ENCODE measurements at places on chromosomes 3 and 15.

- DNase-seq, result no peak
Measured at GRCh38 chr3:72960812-72961518, 35.6 kb upstream of the PPP4R2 start.

DNA sequence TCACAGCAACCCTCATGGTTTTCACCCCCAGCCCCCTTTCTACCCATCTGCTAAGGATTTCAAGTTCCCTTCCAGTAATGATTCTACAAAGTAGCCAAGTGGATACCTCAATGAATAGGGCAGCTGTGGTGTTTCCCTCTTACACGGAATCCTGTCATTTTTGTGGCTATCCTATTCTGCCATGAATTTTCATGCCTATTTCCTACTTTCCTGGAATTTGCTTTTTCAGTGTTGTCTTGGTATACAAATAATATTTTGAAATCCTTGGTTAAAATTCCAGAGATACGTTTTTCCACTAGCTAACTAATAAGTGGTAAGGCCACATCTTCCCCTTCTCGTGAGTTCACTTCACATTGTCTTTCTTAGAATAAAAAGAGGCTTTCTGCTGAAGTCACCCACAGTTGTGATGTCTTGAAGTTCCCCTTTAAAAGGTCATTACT lies 7.5 kb downstream of the ADPRH start:
- no peak for DNase-seq

- no peak for DNase-seq
Measured at GRCh38 chr3:61847784-61848462, 286.6 kb downstream of the PTPRG start.

GRCh38 chr3:102084006-102084405 lies 234.7 kb downstream of the NFKBIZ start:
- no peak for DNase-seq

- DNase-seq, result no peak
Measured at GRCh38 chr15:95712785-95713184, 617.7 kb upstream of the NR2F2 start.

All from cerebellar nuclear complex (tissue), 1 donor.